ENCODE measurements at places on chromosomes 3 and 15. TPM values are rescaled to one million over a fixed set of nuclear protein-coding genes. Genes with fewer than 3 reads are reported as not detected.
A peak's percentile ranks its signal among the peaks of the same experiment; 100 is the strongest.

- peaks cover 8% of the 10 kb centered on the region for H3K4me1 ChIP-seq
- no peak overlapping the region for H3K4me3 ChIP-seq
- no peak overlapping the region for H3K27ac ChIP-seq
- peak; percentile 48 for DNase-seq
- no peaks in the 10 kb centered on the region for H3K36me3 ChIP-seq
Observed at GRCh38 chr3:187798126-187798525, 52.9 kb upstream of the BCL6 start.

DNA sequence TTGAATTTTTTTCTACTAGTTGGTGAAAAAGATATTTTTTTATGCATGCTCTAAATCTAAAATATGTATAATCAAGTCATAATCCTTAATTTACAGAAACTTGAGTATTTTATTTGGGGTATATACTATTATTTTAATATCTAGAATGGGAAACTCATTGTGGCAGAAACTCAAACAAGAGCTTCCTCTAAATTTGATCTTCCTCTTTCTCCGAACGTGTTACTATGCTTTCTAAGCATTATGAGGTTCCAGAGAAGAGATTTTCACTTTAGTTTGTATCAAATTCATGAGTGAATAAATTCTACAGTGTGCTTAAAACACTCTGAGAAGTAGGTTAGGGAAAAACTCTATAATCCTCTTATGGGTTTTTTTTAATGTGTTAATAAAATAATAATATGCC is 173.1 kb downstream of the POTEB3 start:
- H3K36me3 ChIP-seq = no peaks in the 10 kb centered on the region
- 0 out of 2 replicates have a peak, but pooled peaks cover 3% of the 10 kb centered on the region for H3K27me3 ChIP-seq
- no peak for DNase-seq

Gene ROPN1
- total RNA-seq = not detected

DNA sequence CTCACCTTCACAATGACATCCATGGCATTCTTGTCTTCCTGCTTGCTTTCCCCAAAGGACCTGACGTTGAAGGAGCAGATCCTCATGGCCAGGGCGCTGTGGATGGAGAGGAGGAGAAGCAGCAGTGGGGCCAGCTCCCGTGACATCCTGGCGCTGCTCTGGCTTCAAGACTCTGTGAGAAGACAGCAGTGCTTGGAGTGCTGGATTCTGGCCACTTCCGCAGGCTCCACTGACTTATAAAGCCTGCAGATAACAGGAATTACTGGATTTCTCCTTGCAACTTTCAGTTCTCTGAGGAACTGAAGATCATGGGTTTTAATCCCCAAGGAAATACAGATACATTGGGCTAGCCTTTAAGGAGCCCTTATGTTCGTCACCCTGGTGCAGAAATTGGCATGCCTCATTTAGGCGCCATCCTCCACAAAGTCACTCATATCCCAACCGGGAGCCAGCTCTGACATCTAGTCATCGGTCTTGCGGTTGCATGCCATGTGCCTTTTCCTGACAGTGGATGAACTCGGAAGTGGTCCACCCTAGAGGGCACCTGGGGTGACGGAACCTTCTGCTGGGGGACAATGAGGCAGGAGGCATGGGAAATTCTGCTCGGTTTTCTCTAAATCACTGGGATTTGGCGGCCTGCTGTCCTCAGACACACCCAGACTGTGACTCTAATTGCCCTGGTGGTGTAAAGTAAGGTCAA is at the start of gene DNASE1L3:
TSS of gene DNASE1L3 (minus strand) at position 212 of the 700 bp plus-strand sequence. CDS start at position 146, 66 bp downstream.
- DNase-seq = no peak
- no peak within 1 kb of the TSS for H3K4me3 ChIP-seq
- no peaks in the 10 kb centered on the region for H3K36me3 ChIP-seq
- H3K27ac ChIP-seq = no peak within 1 kb of the TSS
- peaks cover 2% of the 10 kb centered on the region for H3K4me1 ChIP-seq
- H3K27me3 ChIP-seq = 0 out of 2 replicates have a peak, but pooled peaks cover 3% of the 10 kb centered on the region

DNA sequence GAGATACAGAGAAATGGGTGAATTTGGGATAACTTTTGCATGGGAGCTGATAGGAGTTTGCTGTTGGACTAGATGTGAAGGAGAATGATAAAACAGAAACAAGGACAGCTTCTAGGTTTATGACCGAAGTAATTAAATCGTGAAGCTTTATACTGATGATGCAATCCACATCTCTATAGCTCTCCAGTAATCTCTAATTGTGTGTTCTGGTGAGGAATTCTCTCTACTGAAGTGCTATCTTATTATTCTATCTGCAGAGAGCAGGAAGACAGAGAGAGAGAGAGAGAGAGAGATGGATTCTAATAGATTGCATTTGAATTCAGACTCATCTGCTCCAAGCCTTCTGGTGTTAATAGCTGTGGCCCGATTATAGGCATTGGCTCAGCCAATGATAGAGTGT is 113.5 kb upstream of the FRMD4B start:
- no peaks in the 10 kb centered on the region for H3K4me1 ChIP-seq
- H3K27me3 ChIP-seq = no peaks in the 10 kb centered on the region
- H3K4me3 ChIP-seq = no peak overlapping the region
- no peak for DNase-seq

Gene ZNF148
- 29.2 TPM for total RNA-seq

DNA sequence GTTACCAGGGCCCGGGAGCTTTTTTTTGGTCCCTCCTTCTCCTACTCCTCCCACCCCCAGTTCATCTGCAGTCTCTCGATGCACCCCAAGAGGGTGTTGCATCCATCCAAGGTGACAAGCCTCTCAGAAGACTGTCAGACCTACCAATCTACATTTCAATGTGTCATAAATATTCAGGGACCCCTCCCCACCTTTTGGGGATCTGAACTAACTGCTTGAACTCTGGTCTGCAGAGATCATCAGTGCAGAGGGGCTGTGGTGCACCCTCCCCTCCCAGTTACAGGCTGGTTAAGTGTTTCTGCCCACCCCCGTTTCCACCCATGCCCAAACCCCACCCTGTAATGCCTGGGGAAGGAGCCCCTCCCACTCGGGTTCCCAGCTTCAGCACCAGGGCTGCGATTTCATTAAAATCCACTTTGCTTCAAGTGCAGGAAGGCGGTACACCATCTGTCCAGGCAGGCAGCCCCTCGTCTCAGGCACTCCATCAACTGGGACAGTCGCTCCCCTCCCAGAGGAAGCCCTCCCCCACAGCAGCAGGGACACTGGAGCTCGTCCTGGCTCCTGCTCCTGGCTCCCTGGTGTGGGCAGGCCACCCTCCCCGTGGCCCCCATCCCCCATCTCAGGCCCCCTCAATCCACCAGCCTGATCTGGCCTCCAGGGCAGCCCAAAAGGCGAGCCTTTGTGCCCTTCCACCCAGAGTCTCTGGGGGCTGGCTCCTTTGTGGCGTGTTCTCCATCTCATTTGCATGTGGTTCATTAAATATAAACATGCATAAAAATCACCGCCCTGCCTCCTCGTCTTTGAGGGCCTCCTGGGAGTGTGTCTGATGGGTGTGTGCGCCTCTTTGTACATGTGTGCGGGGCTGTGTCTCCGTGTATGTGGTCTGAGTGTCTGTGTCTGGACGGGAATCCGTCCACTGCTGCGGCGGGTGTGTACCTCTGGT is 32.3 kb downstream of the RNU5B-1 start:
- H3K36me3 ChIP-seq = no peaks in the 10 kb centered on the region
- peak; percentile 88 for DNase-seq
- H3K27me3 ChIP-seq = no peaks in the 10 kb centered on the region
- H3K27ac ChIP-seq = no peak overlapping the region
- H3K4me3 ChIP-seq = peak overlapping the region; percentile 62
